NCI-H510A treated with DMSO at 0.1 percent for 48 hours (cell line): ENCODE measurements at places on chromosomes 7 and 10.

- DNase-seq = no peak
These were observed 694 bp upstream of the WASL start for GRCh38 chr7:123749537-123749857.

GRCh38 chr7:70890147-70890969 is 241.6 kb upstream of the GALNT17 start:
- DNase-seq = no peak

DNA sequence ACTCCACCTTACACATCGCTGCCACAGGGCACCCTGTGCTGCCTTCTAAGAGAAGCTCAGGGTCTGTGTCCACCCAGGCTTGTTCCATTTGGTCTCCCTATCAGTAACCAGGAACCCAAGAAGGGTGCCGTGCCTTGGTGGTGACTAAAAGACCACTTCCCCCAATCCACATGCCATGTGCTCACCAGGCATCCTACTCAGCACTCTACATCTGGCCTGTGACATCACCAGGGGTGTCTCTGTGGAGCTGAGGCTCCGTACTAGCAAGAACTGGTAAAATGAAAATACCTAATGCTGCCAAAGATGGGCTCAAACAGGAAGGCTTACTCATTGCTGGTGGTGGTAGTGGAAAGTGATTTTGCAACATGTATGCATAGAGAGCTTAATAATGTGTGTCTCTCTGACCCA is 19.0 kb upstream of the C10orf71 start:
- DNase-seq = no peak

DNA sequence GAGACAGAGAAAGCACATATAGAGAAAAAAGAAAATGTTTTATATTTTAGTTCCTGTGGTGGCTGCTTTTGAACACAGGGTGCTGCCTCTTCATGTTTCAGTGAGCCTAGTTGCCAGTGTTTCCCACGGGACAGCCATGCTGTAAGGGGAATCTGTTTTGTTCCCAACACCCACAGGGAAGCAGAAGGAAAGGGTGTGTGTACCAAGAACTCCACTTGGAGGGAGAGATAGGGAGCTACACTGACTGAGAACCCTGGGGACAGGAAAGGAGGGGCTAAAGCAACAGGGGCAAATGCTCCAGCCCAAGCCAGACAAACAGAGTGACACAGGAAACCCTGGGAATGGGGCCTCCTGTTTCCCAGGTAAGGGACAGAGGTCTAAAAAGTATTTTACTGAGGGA is 40.2 kb downstream of the FRMPD2 start:
- DNase-seq = no peak

GRCh38 chr10:30116041-30116491 is 56.7 kb upstream of the JCAD start:
- no peak for DNase-seq

DNA sequence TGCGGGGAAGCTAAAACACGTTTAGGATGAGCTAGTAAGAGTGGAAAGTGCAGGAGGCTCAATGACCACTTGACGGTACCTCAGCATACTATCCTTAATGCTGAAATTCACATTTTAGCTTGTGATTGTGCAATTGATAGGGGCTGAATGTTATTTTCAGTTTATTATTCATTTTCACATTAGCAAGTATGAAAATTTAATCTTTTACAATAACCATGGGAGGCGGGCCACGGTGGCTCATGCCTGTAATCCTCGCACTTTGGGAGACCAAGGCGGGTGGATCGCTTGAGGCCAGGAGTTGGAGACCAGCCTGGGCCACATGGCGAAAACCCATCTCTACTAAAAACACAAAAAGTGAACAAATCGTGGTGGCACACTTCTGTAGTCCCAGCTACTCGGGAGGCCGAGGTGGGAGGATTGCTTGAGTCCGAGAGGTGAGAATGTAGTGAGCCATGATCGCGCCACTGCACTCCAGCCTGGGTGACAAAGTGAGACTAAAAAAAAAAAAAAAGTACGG is 22.0 kb upstream of the ANLN start:
- no peak for DNase-seq

DNA sequence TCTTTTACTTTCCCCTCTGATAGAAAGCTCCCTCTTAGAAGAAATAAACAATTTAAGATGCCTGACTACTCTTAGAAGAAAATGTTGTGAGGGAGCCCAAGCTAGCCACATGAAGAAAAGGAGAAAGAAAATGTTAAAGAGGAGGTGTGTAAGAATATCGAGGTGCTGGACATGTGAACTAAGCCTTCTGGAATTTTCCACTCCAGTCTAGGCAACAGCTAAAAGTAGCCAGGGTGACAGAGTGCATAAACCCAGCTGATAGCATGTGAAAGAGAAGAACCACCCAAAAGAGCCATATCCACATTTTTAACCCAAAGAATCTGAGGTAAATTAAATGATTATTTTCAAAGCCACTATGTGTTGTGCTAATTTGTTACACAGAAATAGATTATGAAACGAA is 1690.6 kb upstream of the LRRTM3 start:
- DNase-seq = no peak

DNA sequence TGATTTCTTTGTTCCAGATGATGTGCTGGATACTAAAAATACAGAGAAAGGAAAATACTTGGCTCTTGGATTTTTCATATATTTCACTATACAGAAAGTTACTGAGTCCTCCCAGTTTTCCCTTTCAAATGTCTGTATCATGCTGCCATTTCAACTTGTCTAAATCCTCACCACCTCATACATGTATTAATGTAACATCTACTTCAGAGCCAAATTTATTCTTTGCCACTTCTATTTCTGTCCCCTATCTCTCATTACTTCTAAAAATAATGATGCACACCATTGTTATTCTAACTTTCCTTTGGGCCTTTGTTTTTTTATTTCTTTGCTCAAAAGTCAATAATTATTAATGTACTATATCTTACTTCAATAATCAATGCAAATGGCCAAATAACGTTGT is 312.2 kb downstream of the MAGI2 start:
- DNase-seq = no peak

GRCh38 chr10:117662126-117662525 is 119.6 kb downstream of the EMX2 start:
- no peak for DNase-seq

DNA sequence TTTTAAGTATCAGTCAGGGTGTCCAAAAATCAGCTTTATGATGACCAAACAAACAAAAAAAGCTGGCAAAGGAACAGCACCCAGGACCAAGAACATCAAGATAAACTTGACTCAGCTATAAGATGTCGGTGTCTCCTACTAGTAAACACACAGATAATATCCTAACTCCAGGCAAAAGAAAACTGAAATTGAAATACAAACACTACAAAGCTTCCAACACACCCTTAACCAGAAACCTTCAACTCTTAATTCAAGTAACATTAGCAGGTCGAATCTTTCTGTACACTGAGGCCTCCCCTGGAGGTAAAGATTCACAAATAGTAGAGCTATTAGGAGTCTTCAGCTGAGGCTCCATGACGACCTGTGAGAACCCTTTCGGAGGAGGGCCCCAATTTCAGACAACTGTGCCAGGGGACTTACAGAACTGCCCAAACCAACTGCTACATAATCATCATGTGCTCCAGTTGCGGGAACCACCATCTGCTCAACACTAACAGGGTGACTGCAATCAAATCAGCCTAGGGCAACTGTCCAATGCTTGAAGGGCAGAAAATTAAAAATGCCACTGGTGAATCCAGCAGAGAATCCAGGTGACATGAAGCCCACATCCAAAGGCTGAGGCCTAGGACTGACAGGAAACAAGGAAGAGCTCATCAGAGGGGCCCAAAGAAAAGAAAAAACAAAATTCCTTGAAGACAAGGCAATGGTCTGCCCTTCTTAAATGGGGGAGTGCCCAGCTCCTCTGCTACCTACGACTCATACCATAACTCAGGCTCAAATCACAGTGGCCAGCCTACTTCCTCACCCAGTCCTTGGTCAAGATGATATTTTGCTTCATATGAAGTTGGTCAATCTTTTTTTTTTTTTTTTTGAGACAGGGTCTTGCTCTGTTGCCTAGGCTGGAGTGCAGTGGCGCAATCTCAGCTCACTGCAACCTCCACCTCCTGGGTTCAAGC is 20.0 kb downstream of the XPNPEP1 start:
- DNase-seq = no peak

- no peak for DNase-seq
These were observed 67.2 kb downstream of the DLG5 start for GRCh38 chr10:77859200-77859864.

- no peak for DNase-seq
These were observed 76.7 kb downstream of the CHN2 start for GRCh38 chr7:29271319-29271658.
